Stimulated activated naive CD4-positive, alpha-beta T cell (primary cell): ENCODE measurements at places on chromosomes 5 and 9.

DNA sequence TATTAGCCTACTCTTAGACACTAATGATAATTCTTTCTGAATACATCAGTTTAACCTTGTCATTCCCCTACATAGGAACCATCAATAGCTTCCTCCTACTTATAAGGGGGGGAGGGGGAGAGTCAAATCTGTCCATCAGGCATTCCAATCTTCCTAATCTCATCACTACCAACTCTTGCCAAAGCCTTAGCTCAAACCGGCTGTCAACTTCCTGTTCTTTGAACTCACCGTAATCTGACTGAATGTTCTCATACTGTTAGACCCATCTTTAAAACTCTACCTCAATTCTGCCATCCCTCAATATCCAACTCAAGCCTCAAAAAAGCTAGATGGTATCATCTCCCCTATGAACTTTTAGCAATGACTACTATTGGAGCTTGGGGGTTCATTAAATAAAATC is 41.9 kb upstream of the RNF38 start:
- DNase-seq = peak; percentile 5

DNA sequence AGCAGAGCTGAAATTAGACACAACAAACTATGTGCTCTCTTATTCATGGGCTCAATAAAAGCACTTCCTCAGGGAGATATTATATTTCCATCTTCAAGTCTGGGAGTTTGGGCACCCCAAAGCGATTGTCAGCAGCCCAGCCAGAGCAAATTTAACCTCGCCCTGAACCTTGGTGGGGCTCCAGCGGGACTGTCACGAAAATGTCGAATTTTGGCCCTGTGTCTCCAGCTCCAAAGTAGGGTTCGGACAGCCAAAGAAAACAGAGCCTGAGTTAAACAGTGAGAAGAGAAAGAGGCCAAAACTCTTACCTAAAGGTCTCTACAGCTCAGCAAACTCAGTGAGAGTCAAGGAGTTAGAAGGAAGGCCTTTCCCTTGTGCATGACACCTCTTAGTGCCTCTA is 432.9 kb downstream of the SPATA31D1 start:
- DNase-seq = no peak

DNA sequence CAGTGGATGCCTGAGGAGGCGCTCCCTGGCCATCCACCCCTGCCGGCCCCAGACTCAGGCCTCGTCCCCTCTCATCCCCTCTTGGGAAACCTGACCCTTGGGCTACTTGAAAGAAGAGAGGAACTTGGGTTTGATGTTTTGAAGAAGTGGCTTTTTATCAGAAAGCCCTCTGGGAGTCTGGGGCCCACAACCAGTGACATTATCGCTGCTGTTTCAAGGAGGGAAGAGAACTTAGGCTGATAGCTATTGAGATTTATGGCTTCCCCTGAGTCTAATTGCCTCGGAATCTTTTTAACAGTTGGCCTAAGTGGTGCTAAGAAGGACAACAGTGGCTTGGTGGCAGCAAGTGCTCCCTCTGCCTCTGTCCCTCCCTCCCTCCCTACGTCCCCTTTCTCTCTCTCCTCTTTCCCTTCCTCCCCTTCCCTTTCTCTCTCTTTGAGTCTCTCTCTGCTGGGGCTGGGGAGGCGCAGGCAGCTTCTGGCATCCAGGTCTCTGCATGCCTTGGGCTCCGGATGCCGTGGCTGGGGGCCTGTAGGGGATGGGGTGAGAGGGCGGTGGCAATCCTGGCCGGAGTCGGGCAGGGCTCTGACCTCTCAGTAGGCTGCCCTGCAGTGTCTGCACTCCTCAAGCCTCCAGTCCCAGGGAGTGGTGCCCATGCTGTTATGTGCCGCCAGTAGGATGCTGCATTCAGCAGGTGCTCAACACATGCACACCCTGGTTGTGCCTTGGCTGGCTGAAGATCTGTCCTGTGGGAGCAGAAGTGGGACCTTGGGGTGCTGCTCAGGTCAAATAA is 49.6 kb upstream of the RXRA start:
- no peak for DNase-seq

DNA sequence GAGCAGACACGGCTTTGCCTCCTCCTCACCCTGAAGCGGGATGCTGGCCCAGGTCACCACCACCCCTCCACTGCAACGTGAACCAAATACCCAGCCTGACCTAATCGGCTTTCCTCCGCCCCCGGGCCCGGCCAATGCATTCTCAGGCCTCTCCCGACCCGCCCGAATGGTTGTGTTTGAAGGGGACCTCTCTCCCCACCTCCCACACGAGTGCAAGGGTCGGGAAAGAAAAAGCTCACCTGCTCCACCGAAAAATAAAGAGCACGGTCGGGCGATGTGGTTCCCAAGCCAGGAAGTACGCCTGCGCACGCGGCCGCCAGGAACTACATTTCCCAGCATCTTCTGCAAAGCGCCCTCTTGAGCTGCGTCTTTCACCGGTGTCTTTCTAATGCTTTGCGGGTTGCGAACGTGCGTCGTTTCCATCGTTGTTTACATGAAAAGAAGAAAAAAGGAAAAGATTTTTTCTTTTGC is at the start of gene ZNF883:
ZNF883 (minus strand) TSS at position 282 of the 471 bp plus-strand sequence.
- DNase-seq = peak; percentile 2

- no peak for DNase-seq
Measured at GRCh38 chr5:158940977-158941376, 158.7 kb downstream of the EBF1 start.

GRCh38 chr5:174177531-174177930 is 132.0 kb downstream of the NSG2 start:
- no peak for DNase-seq

DNA sequence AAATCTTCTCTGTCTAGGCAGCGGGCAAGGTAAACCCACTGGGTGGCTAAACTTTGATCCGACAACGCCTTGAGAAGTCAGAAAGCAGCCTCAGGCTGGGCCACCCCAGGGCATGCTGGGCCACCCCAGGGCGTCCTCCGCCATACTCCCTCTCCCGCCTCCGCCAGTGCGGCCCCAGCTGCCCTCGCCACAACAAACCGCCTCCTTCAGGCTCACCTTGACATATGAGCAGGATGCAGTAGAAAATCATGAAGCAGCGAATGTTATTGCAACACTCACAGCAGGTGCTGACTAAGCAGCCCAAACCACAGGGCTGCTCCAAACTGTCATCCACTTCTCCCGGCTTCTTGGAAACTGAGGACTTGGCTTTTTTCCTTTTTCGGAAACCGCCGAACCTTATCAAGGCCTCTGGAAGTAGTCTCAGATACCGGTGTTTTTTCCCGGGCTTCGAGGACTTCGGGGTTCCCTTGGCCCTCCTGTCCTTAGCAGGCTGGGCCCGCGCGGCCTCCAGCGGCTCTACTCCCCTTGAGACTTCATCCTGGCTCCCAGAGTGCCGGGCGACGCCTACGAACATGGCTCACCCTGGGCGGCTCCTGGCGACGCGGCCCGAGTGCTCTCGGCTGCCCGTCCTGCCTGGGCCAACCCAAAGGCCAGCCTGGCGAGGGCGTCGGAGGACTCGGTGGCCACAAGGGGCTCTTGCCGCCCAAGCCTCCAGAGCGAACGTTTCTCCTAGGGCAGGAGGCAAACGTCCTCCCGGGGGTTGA is at the start of gene SLCO6A1:
SLCO6A1 (minus strand) TSS at position 731 of the 764 bp plus-strand sequence; CDS start at position 574, 157 bp downstream.
- DNase-seq = no peak

GRCh38 chr5:147564124-147564486 is 54.2 kb upstream of the DPYSL3 start:
- DNase-seq = no peak

DNA sequence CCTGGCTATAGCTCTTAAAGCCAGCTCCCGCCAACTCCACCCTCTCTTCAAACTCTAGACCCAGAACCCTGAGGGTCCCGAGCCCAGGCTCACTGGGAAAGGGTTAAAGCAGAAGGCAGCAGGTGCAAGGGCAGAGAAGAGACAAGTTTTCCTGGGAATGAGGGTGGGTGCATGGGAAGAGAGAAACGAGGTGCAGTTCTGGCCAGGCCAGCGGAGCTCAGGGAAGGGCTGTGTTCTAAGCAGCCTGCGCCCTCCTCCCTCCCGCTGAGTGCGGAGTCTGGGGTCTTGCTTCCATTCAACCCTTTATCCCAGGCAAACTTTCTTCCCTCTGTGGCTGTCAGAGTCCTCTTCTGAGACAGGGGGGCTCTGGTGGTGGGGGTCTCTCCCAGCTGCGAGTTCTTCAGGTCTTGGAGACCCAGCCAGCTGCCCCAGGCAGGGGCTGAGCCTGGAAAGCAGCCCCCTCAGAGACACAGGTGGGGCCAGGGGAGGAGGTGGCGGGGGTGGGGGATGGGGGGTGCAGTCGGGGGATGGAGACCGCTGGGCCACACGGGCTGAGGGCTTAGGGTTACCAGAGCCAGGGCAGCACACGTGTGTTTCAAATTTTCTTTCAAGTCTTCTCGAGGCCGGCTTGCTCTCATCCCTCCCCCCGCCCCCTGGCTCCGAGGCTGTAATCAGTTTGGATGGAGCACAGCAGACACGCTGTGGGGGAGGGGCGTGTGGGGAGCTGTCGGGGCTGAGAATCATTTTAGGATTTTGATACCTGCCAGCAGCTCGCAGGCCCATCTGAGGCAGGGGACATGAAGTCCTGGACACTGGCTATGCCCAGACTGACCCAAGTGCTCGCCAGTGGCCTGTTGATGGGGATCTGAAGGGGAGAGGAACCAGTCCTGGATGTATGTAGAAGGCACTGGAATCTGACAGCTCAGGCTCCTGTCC is 169.6 kb upstream of the SMIM23 start:
- no peak for DNase-seq

GRCh38 chr5:79843450-79844388 is 147.3 kb downstream of the MTX3 start:
- no peak for DNase-seq

DNA sequence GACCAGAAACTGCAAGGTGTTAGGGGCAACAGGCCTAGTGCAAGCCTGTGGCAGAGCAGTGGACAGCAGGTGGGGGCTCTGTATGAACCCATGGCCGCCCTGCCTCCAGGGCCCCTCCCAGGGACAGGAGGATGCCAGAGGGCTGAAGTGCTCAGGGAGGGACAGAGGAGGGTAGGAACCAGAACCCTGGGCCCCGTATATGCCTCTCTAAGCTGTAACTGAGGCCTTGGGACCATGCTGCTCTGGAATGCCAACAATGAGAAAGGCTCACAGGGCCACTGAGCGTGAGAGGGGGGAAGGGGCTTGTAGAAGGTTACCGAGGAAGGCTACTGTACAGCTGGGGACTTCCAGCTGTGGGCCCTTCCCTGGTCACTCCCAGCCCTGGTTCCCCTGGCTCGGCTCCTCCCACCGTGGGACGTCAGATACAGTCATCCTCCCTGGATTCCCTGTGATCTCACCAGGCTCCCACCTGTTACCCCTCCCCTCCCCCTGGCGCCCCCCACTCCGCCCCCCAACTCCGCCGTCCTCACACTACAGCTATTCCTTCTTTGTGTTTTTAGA is 21.1 kb downstream of the AQP7 start:
- DNase-seq = no peak

GRCh38 chr5:125837866-125838265 is 585.3 kb upstream of the GRAMD2B start:
- DNase-seq = no peak

DNA sequence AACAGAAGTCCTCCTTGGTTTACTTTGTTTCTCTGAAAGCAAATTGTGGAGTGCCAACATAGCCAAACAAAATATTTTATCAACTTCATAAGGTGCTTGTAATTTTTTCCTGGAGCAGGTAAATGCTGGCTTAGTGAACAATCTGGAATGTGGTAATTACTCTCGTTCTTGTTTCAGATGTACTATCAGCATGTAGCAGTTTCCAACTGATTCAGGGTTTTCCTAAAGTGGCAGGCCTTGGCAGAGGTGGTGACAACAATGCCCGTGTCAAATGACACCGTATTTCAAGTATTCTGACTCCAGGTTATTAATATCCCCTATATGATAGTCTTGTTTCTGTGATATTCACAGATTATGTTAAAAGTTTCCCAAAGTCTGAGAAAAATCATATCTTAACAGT is 1.2 kb downstream of the C9orf72 start:
- DNase-seq = no peak

DNA sequence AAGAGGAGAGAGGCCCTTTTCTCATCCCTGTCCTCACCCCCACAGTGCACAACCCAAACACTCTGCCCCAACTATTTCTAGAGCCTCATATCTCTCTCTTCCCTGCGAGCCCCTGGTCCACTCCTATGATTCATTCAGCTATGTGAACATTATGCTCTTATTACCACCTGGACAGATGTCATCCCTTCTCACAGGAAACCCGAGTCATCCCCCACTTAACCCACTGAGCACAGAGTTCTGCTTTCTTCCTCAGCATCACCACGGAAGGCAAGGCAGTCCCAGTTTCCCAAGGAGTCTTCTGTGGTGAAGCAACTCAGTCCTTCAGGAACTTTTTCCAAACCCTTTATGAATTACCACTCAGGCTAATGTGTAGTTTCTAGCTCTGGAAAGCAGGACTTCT is 1.3 kb downstream of the DNAI1 start:
- DNase-seq = no peak

DNA sequence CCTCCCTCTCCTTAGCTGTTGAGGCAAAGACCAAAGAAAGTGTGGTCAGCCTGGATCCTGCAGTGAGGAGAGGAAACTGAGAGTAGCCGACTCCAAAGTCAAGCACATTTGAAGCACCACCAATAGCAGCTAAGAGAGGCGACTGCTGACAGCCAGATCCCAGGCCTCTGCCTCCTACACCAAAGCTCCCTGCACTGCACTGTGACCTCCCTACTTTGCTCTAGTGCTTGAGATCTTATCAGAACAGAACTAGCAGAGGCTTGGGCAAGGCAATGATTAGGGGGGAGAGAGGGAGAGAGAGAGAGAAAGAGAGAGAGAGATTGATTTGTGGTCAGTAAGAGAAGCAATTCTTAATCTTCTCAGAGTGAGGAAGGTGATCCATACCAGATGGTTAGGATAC is 216.3 kb downstream of the CDK5RAP2 start:
- no peak for DNase-seq

DNA sequence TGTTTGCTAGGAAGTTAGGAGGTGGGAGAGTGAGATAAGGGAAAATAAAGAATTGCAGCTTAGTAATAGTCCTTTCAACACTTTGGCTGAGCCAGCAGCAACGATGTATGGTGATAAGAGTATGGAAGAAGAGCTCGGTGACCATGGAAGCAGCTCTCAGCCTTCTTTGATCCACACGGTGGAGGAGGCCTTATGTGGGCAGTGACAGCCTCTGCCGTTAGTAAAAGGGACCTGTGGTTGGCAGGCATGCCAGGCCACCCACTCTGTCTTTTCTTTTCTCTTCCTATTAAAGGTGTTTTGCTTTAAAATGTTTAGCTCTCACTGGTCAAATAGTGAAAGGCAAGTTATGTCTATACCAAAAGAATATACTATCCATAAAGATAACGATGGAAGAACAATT is 7.7 kb downstream of the RGS7BP start:
- DNase-seq = no peak

GRCh38 chr5:112479418-112479817 is 60.3 kb upstream of the EPB41L4A start:
- DNase-seq = no peak

- DNase-seq = no peak
Measured at GRCh38 chr5:136132087-136132486, 558 bp upstream of the SMAD5 start.

DNA sequence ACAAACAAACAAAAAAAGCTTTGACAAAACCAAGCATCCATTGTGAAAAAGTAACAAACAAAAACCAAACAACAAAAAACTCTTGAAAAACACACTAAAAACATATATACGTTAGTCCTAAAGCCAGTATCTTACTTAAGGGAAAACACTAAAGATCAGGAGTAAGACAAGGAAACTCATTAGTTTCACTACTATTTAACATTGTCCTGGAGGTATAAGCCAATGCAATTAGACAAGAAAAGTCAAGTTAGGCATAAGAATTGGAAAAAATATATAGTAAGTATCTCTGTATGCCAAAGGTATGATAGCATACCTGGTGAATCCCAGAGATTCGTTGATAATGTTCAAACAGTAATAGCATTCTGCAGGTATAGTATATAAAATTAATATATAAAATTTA is 21.8 kb upstream of the UBTD2 start:
- DNase-seq = no peak
